ENCODE measurements at places on chromosomes 12 and 14. TPM values are rescaled to one million over a fixed set of nuclear protein-coding genes. Genes with fewer than 3 reads are reported as not detected.

The PPP1R36 gene
- total RNA-seq, result 1.1 TPM

The HRK gene
- total RNA-seq, result not detected

The OR6C4 gene
- not detected for total RNA-seq

The FICD gene
- total RNA-seq, result 18.2 TPM

The TRHDE gene
- total RNA-seq, result 6.3 TPM

The RGS6 gene
- not detected for total RNA-seq

The CCDC38 gene
- total RNA-seq, result not detected

The SLC25A21 gene
- total RNA-seq, result under 0.01 TPM

The DCAF11 gene
- 54.3 TPM for total RNA-seq

The MUCL1 gene
- total RNA-seq, result not detected

The AQP5 gene
- not detected for total RNA-seq

The GALNT6 gene
- 10.5 TPM for total RNA-seq

The NPFF gene
- not detected for total RNA-seq

The PLCZ1 gene
- total RNA-seq, result not detected

The KIF5A gene
- under 0.01 TPM for total RNA-seq

The HOXC11 gene
- total RNA-seq, result under 0.01 TPM

The B4GALNT1 gene
- 5.3 TPM for total RNA-seq

The IL31 gene
- not detected for total RNA-seq

The TAS2R43 gene
- total RNA-seq, result 6.3 TPM

The SLC4A8 gene
- total RNA-seq, result 8.2 TPM

Measured in placental pericyte (primary cell).